ENCODE measurements at places on chromosomes 2 and 18.

GRCh38 chr2:109098251-109098920 lies 30.6 kb upstream of the SH3RF3 start:
- no peak for DNase-seq

DNA sequence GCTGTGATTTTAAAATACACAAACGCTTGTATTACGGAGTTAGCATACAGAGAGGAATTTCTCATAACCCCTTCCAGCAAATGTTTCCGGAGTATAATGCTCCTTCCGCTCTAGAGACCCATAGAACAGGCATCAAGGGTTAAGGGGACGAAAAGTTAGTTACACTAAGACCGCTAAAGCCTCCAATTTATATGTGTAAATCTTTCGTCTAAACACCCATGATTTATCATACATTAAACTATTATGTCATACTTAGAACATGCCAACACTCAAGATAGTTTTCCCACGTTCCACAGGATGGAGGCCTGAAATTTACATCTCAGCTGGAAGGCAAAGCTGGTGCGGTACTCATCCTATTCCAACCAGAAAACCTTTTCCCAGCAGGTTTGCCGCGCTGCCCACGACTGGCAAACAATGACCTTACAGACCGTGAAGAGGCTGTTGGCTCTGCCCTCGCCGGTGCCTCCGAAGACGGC lies 650 bp downstream of the ORMDL1 start:
- no peak for DNase-seq

GRCh38 chr2:168085801-168086361 lies 161.5 kb downstream of the STK39 start:
- no peak for DNase-seq

- DNase-seq, result no peak
These were observed 4.7 kb downstream of the ACP1 start for GRCh38 chr2:269356-270030.

DNA sequence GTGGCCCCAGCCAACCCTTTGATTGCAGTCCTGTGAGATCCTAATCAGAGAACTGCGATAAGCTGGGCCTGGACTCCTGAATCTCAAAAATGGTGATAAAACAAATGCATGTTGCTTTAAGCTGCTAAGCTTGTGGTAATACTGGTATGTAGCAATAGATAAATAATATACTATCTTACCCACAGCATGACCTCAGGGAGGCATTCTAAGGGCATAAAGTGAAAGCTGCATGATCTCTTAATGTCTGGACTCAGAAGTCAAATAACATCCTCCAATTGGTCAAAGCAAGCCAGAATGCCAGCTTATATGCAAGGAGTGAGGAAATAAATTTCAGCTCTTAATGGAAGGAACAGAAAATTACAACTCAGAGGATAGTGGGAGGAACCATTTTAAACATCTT lies 246.1 kb downstream of the FSIP2 start:
- DNase-seq, result no peak

- no peak for DNase-seq
These were observed 108.7 kb upstream of the SLC39A10 start for GRCh38 chr2:195548198-195548940.

DNA sequence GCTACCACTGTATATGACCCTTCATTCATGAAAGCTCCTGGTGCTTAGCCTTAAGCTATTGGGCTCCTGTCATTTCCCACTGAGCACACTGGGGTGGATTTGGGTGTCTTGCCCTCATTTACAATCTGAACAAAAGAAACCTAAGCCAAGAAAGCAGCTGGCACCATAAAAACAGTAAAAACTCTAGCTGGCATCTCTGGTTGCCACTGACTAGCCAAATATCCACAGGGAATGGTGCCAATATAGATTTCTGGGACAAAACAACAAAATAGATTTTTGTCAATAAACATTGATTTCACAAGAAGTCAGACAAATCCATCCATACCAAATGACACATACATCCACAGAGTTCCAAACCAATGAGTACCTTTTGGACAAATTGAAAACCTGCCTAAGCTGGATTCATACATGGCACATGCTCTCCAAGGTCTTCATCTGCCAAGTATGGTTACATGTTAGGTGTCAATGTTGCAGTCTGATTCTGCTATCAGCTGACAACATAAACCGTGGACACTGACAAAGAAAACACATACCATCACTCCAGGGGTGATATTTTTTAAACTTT lies 1081.5 kb upstream of the ZEB2 start:
- no peak for DNase-seq
